IMR-90 (cell line): ENCODE measurements at places on chromosomes 7 and 10.

- peak; percentile 16 for DNase-seq
These were observed 755 bp downstream of the FAM171A1 start for GRCh38 chr10:15370212-15370855.

DNA sequence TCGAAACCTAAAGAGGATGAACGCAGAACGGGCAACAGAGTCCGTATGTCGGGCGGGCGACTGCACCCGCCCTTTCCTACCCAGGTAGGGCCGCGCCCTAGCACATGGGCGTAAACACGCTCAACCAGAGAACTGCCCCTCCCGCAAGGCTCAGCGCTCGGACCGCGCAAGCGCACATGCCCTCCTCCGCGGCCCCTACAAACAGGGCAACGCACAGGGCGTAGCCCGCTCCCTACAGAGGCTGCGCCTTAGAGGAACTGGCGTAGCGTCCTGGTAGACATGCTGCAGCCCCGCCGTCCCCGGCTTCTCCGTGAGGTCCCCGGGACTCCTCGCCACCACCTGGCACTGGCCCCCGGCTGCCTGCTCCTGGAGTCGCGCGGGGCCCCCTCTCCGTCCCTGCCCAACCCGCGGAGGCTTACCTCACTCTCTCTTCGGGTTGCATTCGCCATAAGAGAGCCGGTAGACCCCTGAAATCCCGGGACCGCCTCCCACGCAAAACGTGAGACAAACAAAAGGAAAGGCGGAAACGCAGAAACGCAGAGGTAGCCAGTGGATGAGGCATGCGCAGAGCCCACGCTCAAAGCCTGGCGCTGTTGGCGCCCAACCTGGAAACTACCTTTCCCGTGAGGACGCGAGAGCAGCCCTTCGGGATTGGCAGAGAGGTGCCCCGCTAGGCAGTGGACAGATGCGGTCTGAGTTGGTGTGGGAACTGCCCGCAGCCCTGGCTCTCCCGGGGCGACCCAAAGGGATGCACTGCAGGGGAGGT is at the start of gene ZNF33B:
Gene ZNF33B (minus strand): TSS at position 516 of the 766 bp plus-strand sequence. CDS start 1,642 bp downstream, outside the sequence.
- DNase-seq = peak; percentile 89

- peak; percentile 89 for DNase-seq
These were observed 31.6 kb downstream of the OGDH start for GRCh38 chr7:44637788-44638594.

DNA sequence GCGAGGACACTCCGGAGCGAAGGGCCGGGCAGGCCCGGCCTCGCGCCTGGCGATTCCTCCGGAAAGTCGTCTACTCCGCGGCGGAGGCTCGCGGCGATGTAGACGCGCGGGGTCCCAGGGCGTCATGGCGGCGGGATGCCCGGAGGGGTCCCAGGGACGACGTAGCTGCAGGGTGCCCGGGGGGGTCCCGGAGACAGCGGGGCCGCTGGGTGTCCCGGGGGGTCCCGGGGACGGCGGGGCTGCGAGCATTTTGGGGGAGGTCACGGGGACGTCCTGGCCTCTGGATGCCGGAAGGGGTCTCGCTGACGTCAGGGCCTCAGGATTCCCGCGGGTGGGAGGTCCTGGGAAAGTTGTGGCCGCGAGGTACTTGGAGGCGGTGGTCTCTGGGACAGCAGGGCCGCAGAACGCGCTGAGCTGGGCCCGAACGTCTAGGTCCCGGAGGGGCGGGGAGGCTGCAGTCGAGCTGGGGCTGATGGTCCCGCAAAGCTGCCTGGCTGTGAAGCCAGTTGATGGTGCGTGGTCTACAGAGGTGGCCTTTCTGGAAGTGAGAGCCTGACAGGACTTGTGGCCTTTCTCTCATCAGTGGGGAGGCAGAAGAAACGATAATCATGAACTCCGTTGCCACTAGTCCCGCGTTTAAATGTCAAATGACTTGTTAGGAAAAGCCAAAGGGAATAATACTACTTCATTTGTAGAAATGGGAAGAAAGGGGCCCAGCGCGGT is 637 bp downstream of the HSPA14 start:
- no peak for DNase-seq

DNA sequence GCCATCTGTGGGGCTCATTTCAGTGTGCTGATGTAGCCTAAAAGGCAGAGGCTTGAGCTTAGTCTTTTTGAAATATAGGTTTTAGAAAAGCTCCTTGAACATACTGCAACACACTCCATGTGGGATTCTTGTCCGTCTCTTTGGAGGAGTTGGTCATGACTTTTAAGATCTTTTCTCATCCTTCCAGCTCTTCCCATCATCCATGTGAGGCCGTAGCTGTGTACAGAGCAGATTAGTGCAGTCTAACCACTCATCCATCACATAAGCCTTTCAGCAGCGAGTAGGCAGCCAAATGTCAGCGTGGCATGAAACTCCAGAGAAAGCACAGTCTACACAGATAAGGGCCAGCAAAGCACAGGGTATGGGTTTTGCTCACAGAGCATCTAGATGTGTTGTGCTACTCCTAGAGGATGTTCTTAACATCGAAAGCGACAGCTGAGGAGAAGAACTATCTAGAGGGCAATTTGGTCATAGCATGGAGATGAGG is 28.1 kb upstream of the NPVF start:
- DNase-seq = no peak

DNA sequence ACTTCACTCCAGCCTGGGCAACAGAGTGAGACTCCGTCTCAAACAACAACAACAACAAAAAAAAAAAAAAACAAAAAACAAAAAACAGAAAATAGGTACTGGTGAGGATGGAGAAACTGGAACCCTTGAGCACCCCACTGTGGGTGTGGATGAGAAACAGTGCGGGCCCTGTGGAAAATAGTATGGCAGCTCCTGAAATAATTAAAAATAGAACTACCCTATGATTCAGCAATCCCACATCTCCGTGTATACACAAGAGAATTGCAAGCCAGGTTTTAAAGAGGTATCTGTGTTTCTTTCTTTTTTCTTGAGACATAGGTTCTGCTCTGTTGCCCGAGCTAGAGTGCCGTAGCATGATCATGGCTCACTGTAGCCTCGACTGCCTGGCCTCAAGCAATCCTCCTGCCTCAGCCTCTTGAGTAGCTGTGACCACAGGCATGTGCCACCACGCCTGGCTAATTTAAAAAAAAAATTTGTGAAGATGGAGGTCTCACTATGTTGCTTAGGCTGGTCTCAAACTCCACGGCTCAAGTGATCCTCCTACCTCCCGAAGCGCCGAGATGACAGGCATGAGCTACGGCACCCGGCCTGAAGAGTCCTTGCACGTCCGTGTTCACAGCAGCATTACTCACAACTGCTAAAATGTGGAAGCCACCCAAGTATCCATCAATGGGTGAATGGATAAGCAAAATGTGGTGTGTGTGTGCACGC is 39.5 kb downstream of the EBF3 start:
- DNase-seq = no peak

- no peak for DNase-seq
These were observed 252.4 kb downstream of the KLF6 start for GRCh38 chr10:3532644-3533043.

- DNase-seq = no peak
These were observed 30.6 kb upstream of the CSTF2T start for GRCh38 chr10:51729822-51730555.

DNA sequence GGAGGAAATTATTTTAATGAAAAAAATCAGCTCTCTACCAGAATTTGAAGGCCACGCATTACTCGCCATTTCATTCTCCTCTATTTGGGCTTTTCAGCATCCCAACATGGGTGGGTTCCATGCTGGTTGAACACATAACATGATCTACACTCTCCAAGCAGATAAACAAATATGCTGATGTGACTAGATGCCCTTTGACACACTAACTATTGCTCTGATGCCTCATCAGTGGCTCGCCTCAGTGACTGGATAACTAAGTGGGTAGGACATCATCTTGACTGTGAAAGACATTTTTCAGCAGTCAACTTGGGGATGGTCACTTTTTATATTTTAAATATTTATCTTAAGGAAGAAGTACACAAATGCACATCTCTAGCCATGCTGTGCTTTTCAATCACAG is 113.9 kb upstream of the LAMB4 start:
- DNase-seq = no peak

GRCh38 chr7:44167920-44168319 is 21.3 kb downstream of the GCK start:
- DNase-seq = no peak

DNA sequence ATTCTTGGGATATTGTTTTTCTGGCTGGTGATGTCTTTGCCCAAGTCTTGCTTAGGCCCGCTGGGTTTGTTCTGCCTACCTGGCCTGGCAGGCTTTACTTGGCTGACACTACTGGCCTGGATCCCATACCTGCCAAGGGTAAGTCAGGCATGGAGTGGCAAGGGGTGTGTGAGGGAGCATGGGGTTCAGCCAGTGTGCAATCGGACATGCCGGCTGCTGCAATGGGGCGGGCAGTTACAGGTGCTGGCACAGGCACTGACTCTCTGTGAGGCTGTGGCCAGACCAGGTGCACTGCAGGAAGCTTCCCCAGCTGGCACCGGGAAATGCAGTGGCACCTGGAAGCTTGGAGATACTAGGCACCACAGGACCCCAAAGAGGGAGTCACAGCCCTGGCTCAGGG is 168.4 kb downstream of the PON1 start:
- no peak for DNase-seq

- no peak for DNase-seq
These were observed 157.2 kb downstream of the PTPRN2 start for GRCh38 chr7:158430308-158431034.

- peak; percentile 67 for DNase-seq
These were observed 22.2 kb downstream of the MKX start for GRCh38 chr10:27723436-27723835.

- DNase-seq = peak; percentile 91
These were observed 20.8 kb downstream of the SCRN1 start for GRCh38 chr7:29968683-29969395.

- no peak for DNase-seq
These were observed 1014.7 kb downstream of the NRG3 start for GRCh38 chr10:82889728-82890127.

- peak; percentile 43 for DNase-seq
These were observed 69.0 kb downstream of the TNRC18 start for GRCh38 chr7:5354460-5355232.

DNA sequence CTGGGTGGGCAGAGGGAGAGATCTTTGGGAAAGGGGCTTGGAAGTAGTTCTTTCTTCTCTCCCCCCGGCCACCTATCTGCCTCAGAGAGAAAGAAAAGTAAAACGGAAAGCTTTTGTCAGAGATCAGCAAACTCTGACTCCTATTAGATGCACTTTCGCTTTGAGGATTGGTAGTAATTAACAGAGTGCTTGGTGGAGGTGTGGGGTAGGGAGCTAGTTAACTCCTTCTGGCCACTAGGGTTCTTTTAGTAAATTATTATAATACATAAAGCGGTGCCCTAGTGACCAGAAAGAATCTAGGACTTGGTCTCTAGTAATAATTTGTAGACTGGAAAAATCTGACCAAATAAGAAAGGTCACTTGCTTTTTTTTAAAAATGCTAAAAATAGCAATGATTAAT is 54.6 kb downstream of the CPVL start:
- no peak for DNase-seq

- DNase-seq = peak; percentile 28
These were observed 132.5 kb downstream of the IMMP2L start for GRCh38 chr7:111429781-111430180.

GRCh38 chr7:98553666-98554065 is 63.4 kb upstream of the NPTX2 start:
- no peak for DNase-seq

DNA sequence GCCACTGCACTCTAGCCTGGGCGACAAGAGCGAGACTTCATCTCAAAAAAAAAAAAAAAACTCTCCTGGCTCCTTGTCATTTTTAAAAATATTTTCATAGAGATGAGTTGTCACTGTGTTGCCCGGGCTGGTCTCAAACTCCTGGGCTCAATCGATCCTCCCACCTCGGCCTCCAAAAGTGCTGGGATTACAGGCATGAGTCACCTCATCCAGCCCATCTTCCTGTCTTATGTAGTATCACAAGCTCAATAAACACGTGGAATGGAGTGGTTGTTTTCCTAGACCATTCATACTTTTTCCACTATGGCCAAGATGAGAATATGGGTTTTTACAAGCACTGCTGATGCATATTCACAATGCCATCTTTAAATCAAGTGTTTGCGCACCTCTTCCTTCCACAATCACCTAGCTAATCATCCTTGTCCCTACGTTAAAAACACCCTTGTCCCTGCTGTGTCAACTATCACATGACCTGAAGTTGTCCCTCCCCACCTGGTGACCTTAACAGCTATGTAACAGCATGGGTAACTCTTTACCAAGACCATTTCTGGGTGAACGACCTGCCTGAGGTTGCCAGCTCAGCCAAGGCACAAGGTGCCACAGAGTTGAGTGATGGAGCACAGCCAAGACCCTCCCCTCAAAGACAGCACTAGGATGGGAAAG is 21.3 kb downstream of the DLG5 start:
- DNase-seq = no peak

DNA sequence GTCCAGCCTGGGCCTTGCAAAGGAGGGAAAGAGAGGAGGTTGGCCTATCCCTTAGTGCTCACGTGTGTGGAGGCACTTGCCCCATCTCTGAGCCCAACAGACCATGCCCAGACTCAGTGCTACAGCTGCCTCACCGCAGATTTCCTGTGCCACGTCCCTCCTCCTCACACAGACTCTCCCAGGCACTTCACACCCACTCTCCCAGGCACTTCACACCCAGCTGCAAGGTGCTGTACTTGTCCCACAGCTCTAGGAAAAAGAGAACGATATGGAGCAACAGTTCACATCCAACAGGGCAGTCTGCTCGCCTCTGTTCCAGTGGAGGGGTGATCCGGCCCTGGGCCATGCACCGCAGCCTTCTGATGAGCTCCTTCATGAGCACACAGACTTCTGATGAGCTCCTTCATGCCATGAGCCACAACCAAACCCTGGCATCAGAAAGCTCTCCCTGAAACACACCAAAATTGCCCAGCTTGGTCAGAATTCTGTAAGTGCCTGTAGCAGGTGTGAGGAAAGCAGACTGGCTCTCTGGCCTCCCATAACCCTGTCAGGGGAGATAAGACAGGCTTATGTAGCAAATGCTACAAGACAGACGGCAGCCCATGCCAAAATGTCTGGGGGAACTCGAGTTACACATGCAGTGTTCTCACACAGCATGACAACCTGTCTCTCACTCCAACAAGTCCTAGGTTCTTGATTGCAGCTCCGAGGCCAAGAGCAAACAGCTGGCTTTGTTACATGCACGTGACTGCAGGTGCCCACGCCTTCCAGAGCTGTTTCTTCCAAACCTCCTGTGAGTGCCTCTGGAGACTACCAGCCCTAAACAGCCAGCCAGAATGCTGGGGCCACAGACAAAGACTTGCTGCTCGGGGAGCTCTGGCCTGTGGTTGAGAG is 348.5 kb downstream of the GRID1 start:
- DNase-seq = no peak

- DNase-seq = no peak
These were observed 11.0 kb downstream of the TWIST1 start for GRCh38 chr7:19106241-19107080.

- no peak for DNase-seq
These were observed 95.0 kb downstream of the FAM53B start for GRCh38 chr10:124649214-124649613.

- DNase-seq = peak; percentile 98
These were observed 444 bp upstream of the HIP1 start for GRCh38 chr7:75738975-75739795.

DNA sequence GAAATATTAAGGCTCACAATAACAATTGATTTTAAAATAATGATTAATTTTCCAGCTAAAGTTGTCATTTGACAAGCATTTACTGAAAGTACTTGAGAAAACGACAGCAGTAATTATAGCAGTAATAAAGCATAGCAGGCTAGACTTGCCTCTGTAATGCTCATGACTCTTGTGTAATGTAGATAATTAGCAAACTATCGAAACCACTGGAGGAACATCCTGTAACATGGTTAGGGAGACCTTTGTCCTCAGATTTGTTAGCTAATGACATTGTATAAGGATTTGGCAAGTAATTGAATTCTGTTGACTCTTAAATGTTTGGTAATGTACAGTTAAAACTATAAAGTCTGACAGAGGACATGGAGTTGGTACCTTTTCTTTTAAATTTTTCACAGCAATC is 24.8 kb downstream of the ARL4A start:
- no peak for DNase-seq
